Stimulated activated CD8-positive, alpha-beta memory T cell treated with anti-CD3 and anti-CD28 coated beads, Interleukin-4, amount 100 ng/mL, for 1 hour (primary cell): ENCODE measurements at places on chromosomes 7 and 10.

DNA sequence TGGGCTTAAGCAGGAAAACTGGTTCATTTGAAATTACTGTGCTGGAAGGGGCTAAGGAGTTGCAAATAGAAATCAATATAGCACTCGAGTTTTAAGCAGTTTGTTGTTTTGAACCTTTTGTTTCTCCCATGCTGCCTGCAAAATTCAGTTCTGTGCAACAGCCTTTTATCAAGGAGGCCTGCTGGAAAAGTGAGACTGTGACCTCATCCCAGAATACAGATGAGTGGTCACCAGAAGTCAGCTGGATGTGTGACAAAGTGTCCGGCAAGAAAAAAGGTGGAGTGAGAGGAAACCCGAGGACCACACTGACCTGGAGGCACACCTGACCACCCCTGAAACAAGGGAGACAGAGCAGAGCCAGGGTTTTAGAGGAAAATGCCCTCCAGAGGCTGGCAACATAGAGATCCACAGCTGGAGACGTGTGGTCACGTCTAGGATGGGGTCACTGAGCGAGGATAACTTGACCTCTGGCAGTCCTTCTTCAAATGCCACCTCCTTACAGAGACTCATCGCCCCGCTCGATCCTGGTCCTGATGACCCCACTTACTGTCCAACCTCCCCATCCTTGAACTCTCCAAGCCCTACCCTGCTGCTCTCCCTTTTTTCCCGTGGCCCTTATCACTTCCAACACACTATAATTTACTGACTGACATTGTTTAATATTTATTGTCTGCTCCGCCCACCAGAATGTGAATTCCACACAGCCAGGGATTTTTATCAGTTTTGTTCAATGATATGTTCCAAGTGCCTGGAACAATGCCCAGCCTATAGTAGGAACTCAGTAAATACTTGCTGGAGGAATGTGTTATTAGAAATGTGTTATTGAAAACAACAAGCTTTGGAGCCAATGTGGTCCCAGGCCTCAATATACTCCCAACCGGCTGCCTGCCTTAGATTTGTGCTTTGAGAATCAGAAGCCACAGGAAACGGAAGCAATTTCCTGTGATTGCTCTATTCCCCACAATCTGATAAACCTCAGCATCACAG, 243.8 kb downstream of the GLI3 start:
- no peak for DNase-seq

- no peak for DNase-seq
These were observed 66.4 kb downstream of the HK1 start for GRCh38 chr10:69344591-69345252.

DNA sequence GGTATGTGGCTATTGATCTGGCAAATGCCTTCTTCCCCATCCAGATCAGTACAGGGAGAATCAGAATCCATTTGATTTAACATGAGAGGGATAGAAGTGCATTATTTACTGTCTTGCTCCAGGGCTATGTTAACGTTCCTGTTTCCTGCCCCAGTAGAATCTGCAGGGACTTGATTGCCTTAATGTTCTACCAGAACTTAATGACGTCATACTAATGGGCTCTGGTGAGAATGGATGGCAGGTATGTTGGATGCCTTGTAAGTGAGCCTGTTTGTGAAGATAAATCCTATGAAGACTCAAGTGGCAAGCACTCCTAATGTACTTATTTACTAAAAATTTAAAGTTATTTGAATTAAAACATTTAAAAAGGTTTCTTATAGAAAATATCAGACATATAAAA, 44.5 kb upstream of the CHCHD3 start:
- DNase-seq: no peak

DNA sequence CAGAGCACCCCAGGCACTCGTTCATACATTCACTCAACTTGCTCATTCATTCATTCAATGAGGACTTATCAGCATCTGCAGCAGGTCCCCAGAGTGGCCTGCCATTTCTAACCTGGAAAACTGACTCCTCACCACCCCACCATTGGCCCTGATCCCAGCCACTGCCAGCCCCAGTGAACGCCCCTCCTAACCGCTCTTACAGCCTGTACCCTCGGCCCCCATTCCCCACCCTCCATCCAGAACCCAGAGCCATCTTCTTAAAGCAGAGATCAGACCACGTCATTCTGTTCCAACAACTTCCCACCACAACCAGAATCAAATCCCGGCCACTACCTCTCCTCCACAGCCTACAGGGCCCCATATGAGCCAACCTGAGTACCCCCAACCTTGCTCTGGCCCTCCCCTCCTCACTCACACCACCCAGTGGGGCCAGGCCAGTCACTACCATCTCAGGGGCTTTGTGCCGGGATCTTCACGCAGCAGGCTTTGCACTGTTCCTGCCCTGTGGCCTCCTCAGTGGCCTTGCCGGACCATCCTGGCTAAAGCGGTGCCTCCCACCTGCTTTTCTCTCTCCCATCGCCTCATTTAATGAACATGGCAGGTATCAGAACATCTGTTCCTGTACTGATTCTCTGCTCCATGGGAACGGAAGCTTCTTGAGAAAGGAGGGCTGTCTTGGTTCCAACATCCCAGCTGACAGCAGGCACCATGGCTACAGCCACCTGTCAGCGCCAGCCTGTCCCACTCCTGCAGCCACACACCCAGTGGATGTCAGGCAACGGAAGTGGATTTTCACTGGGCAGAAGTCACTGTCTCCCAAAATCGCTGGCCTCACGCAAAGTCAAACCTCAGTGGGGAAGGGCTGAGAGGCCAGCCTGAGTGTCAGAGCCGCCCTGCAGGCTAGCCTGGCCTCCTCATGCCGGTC, 45.4 kb downstream of the FAM53B start:
- no peak for DNase-seq

GRCh38 chr10:44395902-44396670, 11.2 kb upstream of the CXCL12 start:
- no peak for DNase-seq

DNA sequence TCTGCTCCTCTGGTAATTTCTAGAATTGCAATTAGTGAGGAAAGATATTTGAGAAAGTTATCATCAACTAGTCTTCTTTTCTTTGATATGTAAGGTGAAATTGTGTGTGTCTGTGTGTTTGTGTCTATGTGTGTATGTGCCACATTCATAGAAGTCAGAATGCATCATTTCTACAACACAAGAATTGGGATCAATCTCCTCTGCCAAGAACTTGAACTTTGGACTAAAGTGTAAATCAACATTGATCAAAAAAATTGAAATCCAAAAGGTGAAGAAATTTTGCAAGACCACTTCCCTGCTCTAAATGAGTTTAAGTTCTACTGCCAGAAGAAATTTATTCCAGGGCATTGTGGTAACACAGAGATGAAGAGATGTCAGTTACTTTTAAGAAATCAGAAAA, 1072.8 kb downstream of the GRM8 start:
- DNase-seq: no peak

DNA sequence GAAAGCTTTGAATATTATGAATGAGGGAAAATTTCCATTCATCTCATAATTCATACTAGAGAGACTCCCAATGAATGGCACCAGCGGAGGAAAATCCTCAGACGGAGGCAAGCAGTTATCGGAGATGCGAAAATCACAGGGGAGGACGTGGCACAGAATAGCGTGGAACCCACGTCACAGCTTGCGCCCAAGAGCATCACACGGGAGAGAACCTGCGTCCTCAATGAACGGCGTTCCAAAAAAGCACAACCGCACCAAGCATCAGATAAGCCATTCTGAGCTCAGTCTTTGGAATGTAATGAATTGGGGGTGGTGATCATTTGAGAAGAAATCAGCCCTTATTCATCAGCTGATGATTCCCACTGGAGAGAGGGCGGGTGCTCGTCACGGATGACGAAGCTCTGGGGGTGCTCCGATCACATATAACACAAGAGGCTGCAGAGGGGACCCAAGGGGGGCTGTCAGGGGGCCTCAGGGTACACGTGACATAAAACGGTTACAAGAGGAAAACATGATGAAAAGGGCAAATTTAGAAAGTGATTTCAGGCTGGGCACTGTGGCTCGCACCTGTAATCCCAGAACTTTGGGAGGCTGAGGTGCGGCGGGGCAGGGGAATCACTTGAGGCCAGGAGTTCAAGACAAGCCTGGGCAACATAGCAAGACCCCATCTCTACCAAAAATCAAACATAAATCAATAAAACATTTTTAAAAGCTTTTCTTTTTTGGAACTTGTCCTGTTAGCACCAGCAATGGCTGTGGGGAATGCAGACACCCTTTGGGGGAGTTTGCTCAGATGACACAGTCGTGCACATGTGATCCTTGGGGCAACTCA, 33.8 kb upstream of the FIS1 start:
- no peak for DNase-seq

DNA sequence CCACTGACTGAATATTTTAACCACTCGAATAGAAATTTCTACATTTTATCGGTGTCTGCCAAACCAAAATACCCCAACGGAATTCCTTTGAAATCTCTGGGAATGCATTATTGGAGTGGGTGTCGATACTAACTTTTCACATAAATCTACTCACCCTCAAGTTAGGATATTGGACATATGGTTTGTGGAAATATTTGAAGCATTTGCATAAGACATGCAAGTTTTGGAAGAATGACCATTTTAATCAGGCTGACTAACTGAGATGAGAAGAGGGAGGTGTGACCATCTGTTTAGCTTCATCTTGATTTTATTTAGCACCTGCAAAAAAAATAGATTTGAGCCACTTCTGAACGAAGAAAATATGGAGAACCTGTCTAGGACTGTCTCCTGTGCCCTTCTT, 61.2 kb downstream of the KLF6 start:
- DNase-seq: no peak

- no peak for DNase-seq
These were observed 243.2 kb downstream of the SNX10 start for GRCh38 chr7:26534649-26535482.

DNA sequence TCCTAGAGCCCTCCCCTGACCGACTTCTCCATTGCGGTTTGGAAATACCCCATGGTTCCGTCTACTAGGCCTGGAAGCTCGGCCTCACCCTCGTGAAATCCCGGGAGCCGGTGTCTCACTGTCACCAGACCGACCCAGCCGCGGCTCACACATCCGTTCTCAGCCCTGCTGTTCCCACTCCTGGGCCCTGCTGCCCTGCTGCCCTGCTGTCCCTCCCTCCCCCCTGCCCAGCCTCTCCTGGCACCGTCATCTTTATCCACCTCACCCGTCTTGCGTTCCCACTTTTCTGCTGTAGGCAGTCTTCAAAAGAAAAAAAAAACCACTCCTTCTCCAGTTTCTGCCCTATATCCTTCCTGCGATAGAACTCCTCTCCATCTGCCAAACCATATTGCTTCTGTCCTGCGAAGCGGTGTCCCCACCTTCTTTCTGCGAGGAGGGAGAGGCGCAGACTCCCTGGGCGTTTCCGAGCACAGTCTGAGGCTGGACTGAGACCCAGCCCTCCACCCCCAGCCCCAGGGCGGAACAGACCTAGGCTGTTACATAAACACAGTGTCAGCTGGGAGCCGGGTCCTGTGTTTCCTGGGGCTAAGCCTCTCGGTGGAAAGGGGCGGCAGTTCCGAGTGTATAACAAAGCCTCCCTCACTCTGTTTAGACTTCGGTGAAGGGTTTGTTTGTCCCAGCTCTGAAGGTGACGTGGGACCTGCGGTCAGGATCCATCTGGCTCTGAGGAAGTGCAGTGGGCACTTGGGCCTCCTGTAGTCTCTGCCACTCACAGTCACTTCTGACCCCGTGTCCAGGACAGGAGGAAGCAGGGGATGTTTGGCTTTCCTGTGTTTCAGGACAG, 2.8 kb downstream of the AGAP3 start:
- no peak for DNase-seq

- no peak for DNase-seq
These were observed 3.1 kb downstream of the RGS10 start for GRCh38 chr10:119539359-119539825.

GRCh38 chr7:107150375-107151073, 18.3 kb upstream of the HBP1 start:
- DNase-seq: peak; percentile 56

GRCh38 chr7:24587853-24588252, 14.6 kb downstream of the PALS2 start:
- DNase-seq: peak; percentile 16

DNA sequence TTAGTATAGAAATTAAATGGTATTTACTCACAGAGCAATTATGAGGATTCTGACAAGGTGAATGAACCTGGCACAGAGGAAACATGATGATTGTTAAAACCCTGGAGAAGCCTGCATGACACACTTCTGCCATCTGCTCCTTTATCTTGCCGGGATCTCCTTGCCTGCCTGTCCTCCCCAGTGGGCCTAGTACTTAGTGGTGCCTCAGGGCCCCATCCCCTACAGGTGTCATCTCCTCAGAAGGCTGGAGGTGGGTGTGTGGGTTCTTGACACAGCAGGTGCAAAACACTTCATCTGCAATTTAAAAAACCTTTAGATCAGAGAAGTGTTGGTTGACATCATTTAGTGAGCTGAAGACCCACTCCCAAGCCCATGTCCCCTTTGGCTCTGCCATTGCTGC, 261.2 kb downstream of the ADRA2A start:
- no peak for DNase-seq

GRCh38 chr7:101468546-101469275, 106.0 kb downstream of the COL26A1 start:
- no peak for DNase-seq

DNA sequence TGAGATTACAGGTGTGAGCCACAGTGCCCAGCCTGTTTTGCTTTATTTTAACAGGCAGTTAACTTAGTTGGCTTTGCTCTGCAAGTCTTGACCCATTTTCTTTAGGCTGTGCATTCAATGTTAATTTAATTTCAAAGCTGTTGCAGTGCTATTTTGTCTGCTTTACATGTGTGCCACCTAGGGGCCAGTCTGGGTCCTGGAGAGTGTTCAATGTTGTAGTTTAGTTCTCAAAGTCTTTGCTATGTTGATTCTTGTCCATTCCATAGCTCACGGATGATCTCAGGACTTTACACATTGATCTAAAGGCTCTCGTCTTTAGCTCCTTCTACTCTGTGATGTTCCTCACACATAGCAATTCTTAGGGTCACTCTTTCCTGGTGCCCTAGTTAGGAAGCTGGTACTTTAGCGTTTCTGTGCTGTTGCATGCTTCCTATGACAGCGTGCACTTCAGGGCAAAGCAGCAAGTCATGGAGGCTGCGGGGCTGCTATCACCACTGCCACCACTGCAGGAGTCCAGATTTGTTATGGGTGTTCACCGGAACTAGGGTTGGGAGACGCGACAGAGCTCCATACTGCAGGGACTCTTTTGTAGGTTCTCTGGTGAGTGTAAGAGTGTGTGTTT, 16.4 kb upstream of the ABCA13 start:
- no peak for DNase-seq

GRCh38 chr7:101155303-101155702, 1.0 kb downstream of the AP1S1 start:
- no peak for DNase-seq

DNA sequence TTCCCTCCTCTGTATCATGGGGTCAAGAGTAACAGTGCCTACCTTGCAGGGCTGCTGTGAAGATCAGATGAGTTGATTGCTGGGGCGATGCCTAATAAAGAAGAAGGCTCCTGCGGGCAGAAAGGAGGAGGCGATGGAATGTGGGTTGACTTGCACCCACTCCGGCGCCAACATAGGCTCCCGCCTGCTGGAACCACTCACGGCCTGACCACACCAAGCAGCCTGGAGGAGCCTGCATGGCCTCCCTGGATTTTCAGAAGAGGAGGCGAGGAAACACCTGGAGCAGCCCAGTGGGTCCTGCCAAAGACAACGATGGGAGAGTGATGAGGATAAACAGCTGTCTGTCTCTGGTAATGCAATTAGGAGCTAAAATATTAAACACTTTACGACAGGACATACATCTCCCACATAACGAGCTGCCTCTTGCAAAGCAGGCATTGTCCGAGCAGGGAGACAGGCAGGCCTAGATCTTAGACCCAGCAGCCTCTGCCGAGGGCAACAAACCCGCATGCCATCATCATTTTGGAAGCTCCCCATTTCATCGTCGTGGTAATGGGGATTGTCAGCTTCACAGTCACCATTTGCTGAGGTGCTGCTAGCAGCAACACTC, 302.9 kb upstream of the ZMIZ1 start:
- DNase-seq: no peak

- DNase-seq: no peak
These were observed 54.7 kb upstream of the SYPL1 start for GRCh38 chr7:106166651-106167342.
